ENCODE measurements at places on chromosomes 2 and 18. TPM values are rescaled to one million over a fixed set of nuclear protein-coding genes. Genes with fewer than 3 reads are reported as not detected.

The CD28 gene
- 174 TPM for total RNA-seq

The CNTNAP5 gene
- total RNA-seq: not detected

The ECEL1 gene
- not detected for total RNA-seq

The RND3 gene
- total RNA-seq: not detected

The DNAH7 gene
- 0.37 TPM for total RNA-seq

Data from T-helper 17 cell (primary cell).